ENCODE measurements at places on chromosomes 3 and 15. TPM values are rescaled to one million over a fixed set of nuclear protein-coding genes. Genes with fewer than 3 reads are reported as not detected.
A peak's percentile ranks its signal among the peaks of the same experiment; 100 is the strongest.

DNA sequence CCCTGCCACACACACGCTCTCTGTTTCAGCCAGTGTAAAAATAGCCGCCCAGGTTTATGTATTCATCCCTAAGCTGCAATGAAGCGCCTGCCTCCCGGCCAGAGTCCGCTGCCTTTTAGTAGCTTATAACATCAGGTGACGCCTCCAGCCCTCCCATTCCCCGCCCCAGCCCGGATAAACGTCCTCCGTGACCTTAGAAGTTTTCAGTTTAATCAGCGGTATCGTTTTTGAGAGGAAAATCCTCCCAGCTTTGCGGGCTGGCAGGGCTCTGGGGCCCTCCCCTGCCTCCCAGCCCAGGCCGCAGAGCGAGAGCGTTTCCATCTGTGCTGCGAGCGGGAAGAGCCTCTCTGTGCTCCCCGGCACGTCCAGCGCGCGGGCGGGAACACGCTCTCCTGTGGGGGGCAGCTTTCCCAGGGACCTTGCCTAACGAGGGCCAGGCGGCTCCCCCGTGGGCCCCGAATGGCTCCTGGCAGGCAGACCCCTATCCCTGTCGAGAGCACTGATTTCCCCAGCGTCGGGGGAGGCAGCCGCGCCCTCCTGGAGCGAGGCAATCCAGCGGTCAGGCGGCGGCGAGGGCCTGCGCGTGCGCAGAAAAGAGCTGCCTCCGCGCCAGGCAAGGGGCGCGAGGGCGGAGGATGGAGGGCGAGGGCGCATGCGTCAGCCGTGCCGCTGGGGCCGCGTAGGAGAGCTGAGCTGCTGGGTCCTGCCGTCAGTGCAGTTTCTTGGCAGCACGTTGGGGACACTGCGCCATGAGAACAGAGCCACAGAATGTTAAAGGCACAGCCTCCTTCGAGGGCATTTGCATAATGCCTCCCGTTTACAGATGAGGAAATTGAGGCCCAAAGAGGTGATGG, 71.1 kb downstream of the CCNL1 start:
- DNase-seq: peak; percentile 93

GRCh38 chr3:188914552-188914951, 257.2 kb upstream of the TPRG1 start:
- DNase-seq: no peak

- no peak for DNase-seq
Observed at GRCh38 chr3:185701611-185702261, 115.6 kb downstream of the SENP2 start.

DNA sequence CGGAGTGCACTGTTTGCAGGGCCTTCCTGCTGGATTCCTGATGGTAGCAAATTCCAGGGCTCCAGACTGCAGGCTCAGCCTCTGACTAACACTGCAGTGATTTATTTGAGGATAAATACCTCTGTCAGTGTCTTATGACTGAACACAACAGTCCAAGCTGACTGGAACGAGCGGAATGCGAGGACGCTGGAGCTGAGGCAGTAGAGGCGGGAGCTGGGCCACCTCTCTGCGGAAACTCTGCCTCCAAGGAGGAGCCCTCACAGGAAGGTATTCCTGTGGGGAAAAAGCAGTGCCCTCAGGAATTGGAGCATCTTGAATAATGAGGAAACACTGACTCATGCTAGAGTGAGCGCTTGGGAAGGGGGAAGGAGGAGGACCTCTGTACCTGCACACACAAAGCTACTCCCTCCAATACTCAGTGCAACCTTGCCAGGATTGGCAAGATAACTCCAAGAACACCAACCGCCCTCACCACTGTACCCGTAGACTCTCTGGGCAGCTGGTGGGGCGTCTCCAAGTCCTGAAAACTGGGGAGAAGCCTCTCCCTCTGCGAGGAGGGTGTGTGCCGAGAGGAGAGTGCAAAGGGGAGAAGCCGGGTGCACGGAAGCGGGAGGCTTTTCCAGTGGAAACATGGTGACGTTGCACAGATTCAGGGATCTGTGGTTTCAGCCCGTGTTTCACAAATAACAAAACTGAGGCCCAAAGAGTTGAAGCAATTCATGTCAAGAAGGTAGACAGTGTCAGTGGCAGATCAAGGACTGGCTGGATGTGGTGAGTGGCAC, 43.0 kb downstream of the VGLL4 start:
- DNase-seq: peak; percentile 95

DNA sequence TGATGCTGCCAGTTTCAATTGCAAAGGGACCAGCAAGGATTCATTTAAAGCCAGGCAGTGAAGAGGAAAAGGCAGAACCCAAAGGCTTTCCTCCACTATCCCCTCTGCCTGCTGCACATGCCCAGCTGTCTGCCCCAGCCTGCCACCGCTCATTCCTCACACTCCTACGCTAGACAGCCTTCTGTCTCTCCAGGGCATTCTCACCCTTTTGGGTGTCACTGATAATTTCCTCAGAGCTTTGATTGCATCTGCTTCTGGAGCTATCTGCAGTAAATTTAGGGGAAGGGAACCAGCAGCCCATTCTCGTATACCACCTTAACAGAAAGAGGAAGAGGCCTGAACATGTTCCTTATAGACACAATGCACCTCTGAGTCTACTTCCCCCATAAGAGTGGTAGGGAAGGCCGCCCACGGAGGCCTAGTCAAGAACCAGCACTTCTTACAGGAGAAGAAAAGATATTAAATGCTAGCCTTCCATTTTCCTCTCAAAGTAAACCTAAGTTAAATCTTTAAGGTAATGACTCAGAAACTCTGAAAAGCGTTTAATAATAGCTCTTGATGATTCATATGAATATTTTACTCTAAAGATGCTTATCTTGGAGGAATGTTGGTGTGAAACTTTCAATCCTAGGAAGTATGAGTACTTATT, 20.9 kb downstream of the NUDT16 start:
- DNase-seq: no peak

The TM4SF1 gene
- 290 TPM for total RNA-seq

- no peak for DNase-seq
Observed at GRCh38 chr3:45023675-45024074, 2.4 kb upstream of the CLEC3B start.

The ARL14 gene
- total RNA-seq: not detected

- DNase-seq: no peak
Observed at GRCh38 chr3:14119651-14120050, 5.0 kb downstream of the CHCHD4 start.

DNA sequence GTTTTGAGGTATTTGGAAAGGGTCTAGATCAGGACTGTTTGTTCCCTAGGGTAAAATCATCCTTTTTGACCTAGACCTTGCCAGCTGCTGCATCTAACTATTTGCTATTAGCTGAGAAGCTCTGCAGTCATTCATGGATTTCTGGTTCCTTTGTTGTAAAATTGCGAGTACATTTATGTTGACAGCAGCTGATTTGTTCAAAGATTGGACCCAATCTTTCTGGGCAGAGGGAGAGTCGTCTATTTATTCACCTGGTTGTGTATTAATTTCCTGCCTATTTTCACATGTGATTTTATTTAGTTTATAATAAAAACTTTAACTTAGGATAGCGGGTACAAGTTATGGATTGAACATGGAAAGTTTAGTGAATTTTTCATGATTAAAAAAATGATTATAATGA, 236.3 kb downstream of the CNTN4 start:
- no peak for DNase-seq
